Suprapubic skin (tissue), 4 donors: ENCODE measurements at places on chromosomes 4 and X. TPM values are rescaled to one million over a fixed set of nuclear protein-coding genes. Genes with fewer than 3 reads are reported as not detected.
A peak's percentile ranks its signal among the peaks of the same experiment; 100 is the strongest.

DNA sequence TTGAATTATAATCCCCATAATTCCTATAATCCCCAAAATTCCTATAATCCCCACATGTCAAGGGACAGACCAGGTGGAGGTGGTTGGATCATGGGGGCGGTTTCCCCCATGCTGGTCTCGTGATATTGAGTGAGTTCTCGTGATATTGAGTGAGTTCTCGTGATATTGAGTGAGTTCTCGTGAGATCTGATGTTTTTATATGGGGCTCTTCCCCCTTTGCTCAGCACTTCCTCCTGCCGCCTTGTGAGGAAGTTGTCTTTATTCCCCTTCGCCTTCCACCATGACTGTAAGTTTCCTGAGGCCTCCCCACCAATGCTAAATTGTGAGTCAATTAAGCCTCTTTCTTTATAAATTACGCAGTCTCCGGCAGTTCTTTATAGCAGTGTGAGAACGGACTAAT is 36.6 kb upstream of the GPR78 start:
- H3K4me1 ChIP-seq, result no peaks in the 10 kb centered on the region
- H3K27ac ChIP-seq, result no peak overlapping the region
- DNase-seq, result peak; percentile 14
- no peak overlapping the region for H3K4me3 ChIP-seq
- no peaks in the 10 kb centered on the region for H3K27me3 ChIP-seq

DNA sequence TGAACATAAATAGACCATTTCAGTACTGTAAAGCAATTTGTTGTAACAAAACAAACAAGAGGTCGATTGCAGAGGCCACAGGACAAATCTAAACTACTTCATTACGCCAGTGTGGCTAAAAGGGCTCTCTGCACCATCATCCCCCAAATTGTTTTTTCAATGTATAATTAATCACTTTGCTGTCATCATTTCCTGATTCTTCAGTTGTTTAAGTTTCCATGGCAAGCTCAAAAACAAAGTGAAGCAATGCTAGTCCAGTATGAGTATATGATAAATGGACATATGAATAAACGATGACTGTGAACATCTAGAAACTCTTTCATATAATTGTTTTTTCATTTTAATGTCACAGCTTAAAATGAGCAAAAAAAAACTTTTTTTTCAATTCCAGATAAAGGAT is 235.4 kb upstream of the FGF13 start:
- no peak for DNase-seq
- H3K27ac ChIP-seq, result no peak overlapping the region
- no peaks in the 10 kb centered on the region for H3K27me3 ChIP-seq
- H3K4me1 ChIP-seq, result no peaks in the 10 kb centered on the region
- no peak overlapping the region for H3K4me3 ChIP-seq

DNA sequence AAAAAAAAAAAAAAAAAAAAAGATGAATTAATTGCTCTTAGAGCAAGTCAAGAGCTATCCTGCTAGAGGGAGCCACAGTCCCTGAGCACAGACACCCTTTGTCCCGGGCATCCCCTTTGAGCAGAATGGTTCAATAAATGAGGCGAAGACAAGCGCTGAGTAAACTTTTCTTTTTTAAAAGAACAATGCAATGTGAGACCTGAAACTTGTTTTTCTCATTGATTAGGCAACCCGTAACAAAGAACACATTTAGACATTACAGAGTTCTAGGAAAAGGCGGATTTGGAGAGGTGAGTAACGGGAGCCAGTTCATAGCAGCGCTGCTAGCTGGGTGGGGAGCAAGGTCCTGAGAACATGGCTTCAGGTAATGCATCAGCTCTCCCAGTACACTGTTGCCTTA is 46.1 kb downstream of the GRK4 start:
- H3K36me3 ChIP-seq, result no peaks in the 10 kb centered on the region
- peak; percentile 35 for DNase-seq
- no peak overlapping the region for H3K4me3 ChIP-seq
- H3K27ac ChIP-seq, result peak overlapping the region; percentile 86
- peaks cover 19% of the 10 kb centered on the region for H3K4me1 ChIP-seq
- no peaks in the 10 kb centered on the region for H3K27me3 ChIP-seq

DNA sequence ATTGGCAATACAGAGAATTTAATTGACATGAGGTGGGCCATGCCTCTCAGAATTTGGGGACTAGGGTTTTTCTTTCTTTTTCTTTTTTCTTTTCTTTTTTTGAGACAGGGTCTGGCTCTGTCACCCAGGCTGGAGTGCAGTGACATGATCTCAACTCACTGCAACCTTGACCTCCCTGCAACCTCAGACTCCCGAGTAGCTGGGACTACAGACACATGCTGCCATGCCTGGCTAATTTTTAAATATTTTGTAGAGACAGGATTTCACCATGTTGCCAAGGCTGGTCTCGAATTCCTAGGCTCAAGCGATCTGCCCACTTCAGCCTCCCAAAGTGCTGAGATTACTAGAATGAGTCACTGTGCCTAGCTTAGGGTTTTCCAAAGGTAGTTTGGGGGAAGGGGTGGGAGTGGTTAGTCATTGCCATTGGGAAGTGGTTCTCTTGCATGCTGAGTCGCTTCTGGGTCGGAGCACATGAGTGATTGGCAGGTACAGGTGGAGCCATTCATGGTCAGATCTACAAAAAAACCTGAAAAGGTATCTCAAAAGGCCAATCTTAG is 54.5 kb downstream of the MID2 start:
- H3K4me1 ChIP-seq, result no peaks in the 10 kb centered on the region
- H3K27ac ChIP-seq, result no peak overlapping the region
- H3K36me3 ChIP-seq, result no peaks in the 10 kb centered on the region
- H3K27me3 ChIP-seq, result no peaks in the 10 kb centered on the region
- DNase-seq, result no peak

GRCh38 chrX:129007631-129008030 is 515.7 kb downstream of the SMARCA1 start:
- H3K36me3 ChIP-seq, result no peaks in the 10 kb centered on the region
- no peak for DNase-seq
- H3K27me3 ChIP-seq, result no peaks in the 10 kb centered on the region
- no peak overlapping the region for H3K4me3 ChIP-seq
- H3K27ac ChIP-seq, result no peak overlapping the region
- H3K4me1 ChIP-seq, result no peaks in the 10 kb centered on the region

DNA sequence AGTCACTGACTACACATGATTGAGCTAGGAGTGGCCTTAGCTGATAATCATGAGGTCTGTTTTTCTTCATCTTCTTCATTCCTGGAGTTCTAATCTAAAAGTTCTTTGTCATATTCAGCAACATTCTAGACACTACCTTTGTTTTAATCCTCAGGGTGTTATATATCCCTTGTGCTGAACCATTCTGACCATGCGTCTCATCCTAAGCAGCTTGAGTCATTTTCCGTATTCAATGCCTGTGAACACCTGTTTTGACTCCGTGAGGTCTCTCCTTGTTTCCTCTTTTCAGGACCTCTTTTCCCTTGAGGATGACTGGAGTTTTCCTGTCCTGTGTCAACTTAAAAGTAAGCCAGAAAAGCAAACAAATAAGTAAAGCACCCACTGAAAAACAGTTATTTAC is 597.9 kb downstream of the GBA3 start:
- no peaks in the 10 kb centered on the region for H3K4me1 ChIP-seq
- H3K27ac ChIP-seq, result no peak overlapping the region
- no peak for DNase-seq
- no peaks in the 10 kb centered on the region for H3K27me3 ChIP-seq
- H3K36me3 ChIP-seq, result no peaks in the 10 kb centered on the region
- no peak overlapping the region for H3K4me3 ChIP-seq

GRCh38 chr4:101774807-101775206 is 15.7 kb upstream of the BANK1 start:
- H3K27ac ChIP-seq, result no peak overlapping the region
- no peak overlapping the region for H3K4me3 ChIP-seq
- no peaks in the 10 kb centered on the region for H3K27me3 ChIP-seq
- no peaks in the 10 kb centered on the region for H3K4me1 ChIP-seq

GRCh38 chrX:150941580-150941979 is 41.6 kb upstream of the HMGB3 start:
- DNase-seq, result no peak
- H3K27me3 ChIP-seq, result no peaks in the 10 kb centered on the region
- no peaks in the 10 kb centered on the region for H3K4me1 ChIP-seq
- no peak overlapping the region for H3K27ac ChIP-seq
- H3K4me3 ChIP-seq, result no peak overlapping the region

- DNase-seq, result no peak
- no peak overlapping the region for H3K27ac ChIP-seq
- H3K36me3 ChIP-seq, result no peaks in the 10 kb centered on the region
- no peaks in the 10 kb centered on the region for H3K27me3 ChIP-seq
- H3K4me1 ChIP-seq, result no peaks in the 10 kb centered on the region
Observed at GRCh38 chrX:23884427-23885024, 23.2 kb downstream of the APOO start.

DNA sequence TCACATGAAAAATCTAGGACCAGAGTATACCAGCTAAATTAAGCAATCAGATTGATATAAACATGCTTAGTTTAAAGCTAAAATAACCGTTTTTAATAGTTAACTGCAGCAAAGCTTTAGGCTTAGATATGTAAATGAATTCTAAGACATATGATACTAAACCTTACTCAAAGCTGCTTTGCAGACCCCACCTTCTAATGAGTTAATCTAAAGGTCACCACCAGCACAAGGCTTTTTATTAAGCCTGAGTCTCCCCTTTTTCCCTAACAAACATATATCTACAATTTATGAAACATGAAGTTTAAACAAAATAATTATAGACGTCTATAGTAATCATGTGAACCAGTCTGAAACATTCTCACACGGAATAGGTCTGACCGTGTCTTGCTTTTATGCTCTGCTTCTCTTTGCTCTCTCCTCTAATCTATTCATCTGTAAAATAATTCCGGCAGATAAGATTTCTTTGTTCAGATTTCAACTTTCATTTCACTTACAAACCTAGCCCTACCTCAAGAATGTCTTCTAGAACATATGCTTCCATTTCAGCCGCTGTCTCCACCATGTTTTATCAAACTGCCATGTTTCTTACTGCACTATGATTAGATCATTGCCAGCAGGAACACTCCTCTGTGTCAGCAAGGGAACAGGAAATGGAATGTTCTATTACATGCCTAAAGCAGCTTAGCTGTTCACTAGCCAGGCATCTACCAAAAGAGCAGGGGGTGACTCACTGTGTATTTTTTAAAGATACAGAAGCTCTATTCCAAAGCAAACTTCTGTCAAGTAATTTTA is 35.9 kb downstream of the ANKRD17 start:
- no peaks in the 10 kb centered on the region for H3K36me3 ChIP-seq
- peaks cover 18% of the 10 kb centered on the region for H3K4me1 ChIP-seq
- no peak for DNase-seq
- H3K27ac ChIP-seq, result peak overlapping the region; percentile 87

DNA sequence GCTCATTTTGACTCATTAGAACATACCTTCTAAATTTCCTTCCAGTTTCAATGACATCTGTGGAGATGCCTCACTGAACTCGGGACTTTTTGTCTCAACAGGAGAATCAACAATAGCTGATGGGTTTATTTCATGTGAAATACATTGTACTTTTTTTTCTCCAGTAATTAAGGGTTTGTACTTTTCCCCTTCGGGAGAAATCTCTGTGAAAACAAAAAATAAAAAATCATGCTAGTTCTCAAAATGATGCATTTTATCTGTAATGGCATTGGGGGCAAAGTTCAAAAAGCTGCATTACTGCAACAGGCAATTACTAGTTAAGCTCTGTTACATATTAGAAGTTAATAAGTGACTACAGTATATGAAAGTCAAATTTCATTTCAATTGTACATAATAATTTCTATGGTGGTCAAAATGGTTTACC is 167.3 kb upstream of the SH3RF1 start:
- H3K27me3 ChIP-seq, result no peaks in the 10 kb centered on the region
- H3K36me3 ChIP-seq, result peaks cover 7% of the 10 kb centered on the region
- no peak overlapping the region for H3K27ac ChIP-seq
- H3K4me3 ChIP-seq, result no peak overlapping the region
- no peak for DNase-seq
- H3K4me1 ChIP-seq, result peaks cover 18% of the 10 kb centered on the region

DNA sequence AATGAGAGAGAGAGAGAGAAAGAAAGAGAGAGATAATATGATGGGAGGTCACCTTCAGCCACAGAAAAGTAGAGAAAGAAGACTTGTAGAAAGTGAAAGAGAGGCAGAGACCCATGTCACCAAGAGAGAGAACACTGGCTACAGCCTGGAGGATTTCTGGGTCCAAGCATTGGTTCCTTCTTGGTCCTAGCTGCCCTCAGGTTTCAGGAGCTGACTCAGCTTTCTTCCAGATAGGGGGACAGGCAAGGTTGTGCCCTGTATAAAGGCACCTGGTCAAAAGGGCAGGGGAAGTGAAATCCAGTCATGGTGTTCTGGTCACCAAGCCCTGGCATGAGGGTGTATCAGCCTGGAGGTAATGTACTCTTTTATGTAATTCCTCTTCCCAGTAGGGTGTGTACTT is 47.5 kb upstream of the XK start:
- H3K27ac ChIP-seq, result no peak overlapping the region
- H3K4me1 ChIP-seq, result no peaks in the 10 kb centered on the region
- no peaks in the 10 kb centered on the region for H3K36me3 ChIP-seq
- no peaks in the 10 kb centered on the region for H3K27me3 ChIP-seq
- DNase-seq, result no peak
- no peak overlapping the region for H3K4me3 ChIP-seq

GRCh38 chrX:151983186-151983585 is 8.7 kb upstream of the GABRE start:
- H3K27ac ChIP-seq, result no peak overlapping the region
- no peaks in the 10 kb centered on the region for H3K36me3 ChIP-seq
- no peaks in the 10 kb centered on the region for H3K27me3 ChIP-seq
- no peak for DNase-seq
- no peak overlapping the region for H3K4me3 ChIP-seq

- no peak overlapping the region for H3K27ac ChIP-seq
- H3K27me3 ChIP-seq, result no peaks in the 10 kb centered on the region
- no peaks in the 10 kb centered on the region for H3K36me3 ChIP-seq
- no peaks in the 10 kb centered on the region for H3K4me1 ChIP-seq
Observed at GRCh38 chr4:111959222-111959621, 186.0 kb upstream of the FAM241A start.

GRCh38 chrX:40179283-40179682 is 81.5 kb upstream of the BCOR start:
- no peaks in the 10 kb centered on the region for H3K27me3 ChIP-seq
- DNase-seq, result no peak
- H3K27ac ChIP-seq, result no peak overlapping the region
- H3K36me3 ChIP-seq, result no peaks in the 10 kb centered on the region
- no peak overlapping the region for H3K4me3 ChIP-seq

- H3K27me3 ChIP-seq, result no peaks in the 10 kb centered on the region
- no peak overlapping the region for H3K4me3 ChIP-seq
- DNase-seq, result peak; percentile 65
- no peaks in the 10 kb centered on the region for H3K4me1 ChIP-seq
Observed at GRCh38 chr4:139207873-139208403, 30.9 kb upstream of the ELF2 start.

FOXP3 gene
- 0.62 TPM for total RNA-seq

RBMX gene
- total RNA-seq, result 353 TPM

UGT8 gene
- 2.5 TPM for total RNA-seq

GABRE gene
- 56.7 TPM for total RNA-seq

GRIA3 gene
- 0.19 TPM for total RNA-seq

FGB gene
- total RNA-seq, result 40.9 TPM

PDCL2 gene
- total RNA-seq, result not detected

AKAP14 gene
- not detected for total RNA-seq

YIPF6 gene
- total RNA-seq, result 18.0 TPM

TRO gene
- 1.0 TPM for total RNA-seq

TMEM47 gene
- 12.7 TPM for total RNA-seq

PPP1R2C gene
- not detected for total RNA-seq

MTCP1 gene
- 2.3 TPM for total RNA-seq

NAP1L3 gene
- total RNA-seq, result 1.4 TPM

TDO2 gene
- not detected for total RNA-seq
